ENCODE measurements at places on chromosomes 2 and 18. TPM values are rescaled to one million over a fixed set of nuclear protein-coding genes. Genes with fewer than 3 reads are reported as not detected.

RTP5 gene
- 0.18 TPM for total RNA-seq

NDUFV2 gene
- 331 TPM for total RNA-seq

DNA sequence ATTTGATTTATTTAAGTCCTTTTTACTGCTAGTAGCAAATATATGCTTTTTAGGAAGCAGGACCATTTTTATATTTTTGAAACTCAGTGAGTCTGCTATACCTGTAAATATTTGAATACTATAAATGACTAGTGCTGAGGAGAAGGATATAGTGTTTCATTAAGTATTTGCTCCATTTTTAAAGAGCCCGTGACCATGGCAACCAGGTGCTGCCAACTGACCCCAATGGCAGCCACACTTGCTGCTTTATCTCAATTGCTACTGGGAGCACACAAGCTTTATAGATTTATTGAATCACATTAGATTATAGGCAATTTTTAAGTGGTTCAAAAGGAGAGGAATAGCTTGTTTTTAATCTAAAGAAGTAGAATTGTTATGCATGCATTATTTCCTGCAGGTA lies 142.0 kb downstream of the SCG2 start:
- DNase-seq, result no peak
- no peaks in the 10 kb centered on the region for H3K4me1 ChIP-seq
- no peaks in the 10 kb centered on the region for H3K27me3 ChIP-seq

DNA sequence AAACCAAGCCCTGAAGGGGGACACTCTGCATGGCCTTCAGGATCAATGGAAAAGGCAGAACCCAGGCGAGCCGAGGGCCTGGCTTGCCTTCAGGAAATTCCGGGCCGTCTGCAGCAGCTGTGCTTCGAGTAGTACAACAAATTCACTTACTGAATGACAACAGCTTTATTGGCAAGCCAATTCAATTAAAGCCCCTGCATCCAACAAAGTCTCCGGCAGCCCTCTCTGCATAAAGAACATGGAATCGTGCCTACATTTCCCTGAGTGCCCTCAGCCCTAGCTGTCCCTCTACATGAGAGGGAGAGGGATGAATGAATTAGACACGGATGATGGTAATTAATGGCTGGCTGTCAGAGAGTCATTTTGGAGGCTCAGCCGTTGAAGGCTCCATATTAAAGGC lies 189.0 kb downstream of the BCL11A start:
- no peak for DNase-seq
- H3K36me3 ChIP-seq, result no peaks in the 10 kb centered on the region
- no peak overlapping the region for H3K4me3 ChIP-seq
- no peaks in the 10 kb centered on the region for H3K4me1 ChIP-seq
- H3K27ac ChIP-seq, result no peak overlapping the region

DNA sequence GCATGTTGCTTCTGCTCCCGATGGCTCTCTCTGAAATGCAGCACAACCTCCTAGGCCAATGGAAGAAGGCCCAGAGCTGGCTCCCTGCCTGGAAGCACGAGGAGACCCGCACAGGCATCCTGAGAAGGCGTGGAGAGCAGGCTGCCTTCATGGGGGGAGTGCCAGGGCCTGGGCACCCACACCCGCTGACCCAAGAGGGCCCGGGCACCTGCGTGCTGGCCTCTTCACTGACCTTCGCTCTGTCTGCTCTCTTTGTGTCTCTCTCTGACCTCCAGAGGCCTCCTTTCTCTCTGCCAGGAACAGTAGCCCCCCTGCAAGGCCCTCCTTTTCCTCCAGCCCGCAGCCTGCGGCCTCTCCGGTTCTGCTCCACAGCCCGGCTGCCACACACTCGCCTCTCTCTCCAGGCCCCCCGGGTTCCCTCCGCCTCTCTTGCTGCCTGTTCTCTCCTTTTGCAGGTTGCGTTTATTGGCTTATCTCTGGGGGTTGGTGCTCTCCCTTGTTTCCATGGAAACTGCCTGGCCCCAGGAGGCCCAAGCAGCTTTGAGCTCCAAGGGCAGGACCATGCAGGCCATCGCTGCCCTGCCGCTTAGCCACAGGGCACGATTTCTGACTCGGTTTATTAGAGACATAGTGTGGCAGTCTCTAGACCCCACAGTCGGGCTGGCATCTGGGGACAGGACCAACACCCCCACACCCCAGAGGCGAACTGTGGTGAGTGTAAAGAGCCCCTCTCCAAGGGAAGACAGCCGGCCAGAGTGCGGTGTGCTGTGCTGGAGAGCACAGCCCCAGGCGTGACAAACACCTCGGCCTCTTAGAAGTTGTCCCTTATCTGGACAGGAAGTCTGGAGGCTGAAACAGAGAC lies 1.7 kb downstream of the MZT2B start:
- H3K27ac ChIP-seq, result no peak overlapping the region
- DNase-seq, result no peak
- H3K4me3 ChIP-seq, result no peak overlapping the region
- no peaks in the 10 kb centered on the region for H3K27me3 ChIP-seq
- no peaks in the 10 kb centered on the region for H3K36me3 ChIP-seq
- peaks cover 23% of the 10 kb centered on the region for H3K4me1 ChIP-seq

DNA sequence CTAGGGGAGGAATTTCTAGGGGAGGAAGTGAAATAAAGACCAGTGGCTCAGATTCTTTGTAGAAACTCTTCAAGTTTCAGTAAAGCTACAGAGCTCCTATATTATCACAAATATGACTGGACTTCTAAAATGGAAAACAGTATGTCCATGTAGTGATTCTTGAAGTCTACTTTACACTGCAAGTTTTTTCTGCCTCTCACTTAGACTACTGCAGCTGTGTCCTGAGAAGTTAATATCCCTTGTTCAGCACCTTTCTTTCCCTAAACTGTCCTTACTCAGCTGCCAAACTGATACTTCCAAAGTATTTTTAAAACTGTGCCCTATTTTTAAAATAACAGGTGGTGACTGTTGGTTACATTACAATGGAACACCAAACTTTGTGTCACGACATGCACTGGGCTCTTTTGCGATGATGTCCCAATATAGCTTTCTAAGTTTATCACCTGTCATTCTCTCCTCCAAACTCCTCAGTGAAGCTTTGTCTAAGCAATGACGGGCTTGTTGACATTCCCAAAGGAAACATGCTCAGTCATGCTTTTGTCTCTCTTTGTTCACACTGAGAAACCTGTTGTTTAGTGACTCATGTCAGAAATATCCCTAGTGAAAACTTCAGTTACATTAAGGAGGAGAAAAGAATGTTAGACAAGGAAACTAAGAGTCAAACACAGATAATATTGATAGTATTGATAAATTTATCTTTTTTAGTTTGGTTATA lies 341.1 kb downstream of the ARL6IP6 start:
- no peaks in the 10 kb centered on the region for H3K27me3 ChIP-seq
- H3K4me3 ChIP-seq, result no peak overlapping the region
- no peak for DNase-seq
- H3K4me1 ChIP-seq, result no peaks in the 10 kb centered on the region

DNA sequence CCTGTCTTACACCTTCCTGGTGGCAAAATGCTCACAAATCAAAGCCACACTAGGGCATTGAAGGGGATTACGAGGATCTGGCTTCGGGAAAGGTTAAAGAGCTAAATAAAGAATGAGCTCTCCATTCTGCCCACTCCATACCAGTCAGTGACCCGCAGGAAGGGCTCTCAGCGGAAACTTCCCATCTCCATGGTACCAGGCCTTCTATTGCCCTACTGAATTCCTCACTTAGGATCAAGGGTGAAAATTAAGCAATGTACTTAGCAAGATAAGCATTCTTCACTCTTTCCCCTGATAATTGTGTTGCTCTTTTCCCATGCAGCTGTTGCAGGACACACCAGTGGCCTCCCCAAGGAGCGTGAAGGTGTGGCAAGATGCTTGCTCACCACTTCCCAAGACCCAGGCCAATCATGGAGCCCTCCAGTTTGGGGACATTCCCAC lies 75.6 kb upstream of the TTC39C start:
- H3K4me1 ChIP-seq, result peaks cover 59% of the 10 kb centered on the region
- no peak overlapping the region for H3K27ac ChIP-seq
- H3K4me3 ChIP-seq, result no peak overlapping the region
- no peaks in the 10 kb centered on the region for H3K27me3 ChIP-seq

GRCh38 chr2:68115965-68116364 lies 41.7 kb upstream of the PNO1 start:
- H3K36me3 ChIP-seq, result no peaks in the 10 kb centered on the region
- no peak for DNase-seq
- H3K4me3 ChIP-seq, result no peak overlapping the region
- H3K4me1 ChIP-seq, result no peaks in the 10 kb centered on the region

DNA sequence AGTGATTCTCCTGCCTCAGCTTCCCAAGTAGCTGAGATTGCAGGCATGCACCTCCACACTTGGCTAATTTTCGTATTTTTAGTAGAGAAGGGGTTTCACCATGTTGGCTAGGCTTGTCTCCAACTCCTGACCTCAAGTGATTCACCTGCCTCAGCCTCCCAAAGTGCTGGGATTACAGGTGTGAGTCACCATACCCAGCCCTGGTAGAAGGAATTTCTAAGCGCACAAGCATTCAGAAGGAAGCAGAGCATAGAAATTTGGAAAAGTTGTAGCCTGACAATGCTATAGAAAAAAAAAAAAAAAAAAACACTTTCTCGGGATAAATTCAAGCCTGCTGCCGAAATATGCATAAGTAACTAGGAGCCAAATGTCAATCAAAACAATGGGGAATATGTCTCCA lies 249.4 kb downstream of the GRB14 start:
- DNase-seq, result no peak
- no peaks in the 10 kb centered on the region for H3K27me3 ChIP-seq
- no peaks in the 10 kb centered on the region for H3K4me1 ChIP-seq
- no peaks in the 10 kb centered on the region for H3K36me3 ChIP-seq
- no peak overlapping the region for H3K4me3 ChIP-seq

DNA sequence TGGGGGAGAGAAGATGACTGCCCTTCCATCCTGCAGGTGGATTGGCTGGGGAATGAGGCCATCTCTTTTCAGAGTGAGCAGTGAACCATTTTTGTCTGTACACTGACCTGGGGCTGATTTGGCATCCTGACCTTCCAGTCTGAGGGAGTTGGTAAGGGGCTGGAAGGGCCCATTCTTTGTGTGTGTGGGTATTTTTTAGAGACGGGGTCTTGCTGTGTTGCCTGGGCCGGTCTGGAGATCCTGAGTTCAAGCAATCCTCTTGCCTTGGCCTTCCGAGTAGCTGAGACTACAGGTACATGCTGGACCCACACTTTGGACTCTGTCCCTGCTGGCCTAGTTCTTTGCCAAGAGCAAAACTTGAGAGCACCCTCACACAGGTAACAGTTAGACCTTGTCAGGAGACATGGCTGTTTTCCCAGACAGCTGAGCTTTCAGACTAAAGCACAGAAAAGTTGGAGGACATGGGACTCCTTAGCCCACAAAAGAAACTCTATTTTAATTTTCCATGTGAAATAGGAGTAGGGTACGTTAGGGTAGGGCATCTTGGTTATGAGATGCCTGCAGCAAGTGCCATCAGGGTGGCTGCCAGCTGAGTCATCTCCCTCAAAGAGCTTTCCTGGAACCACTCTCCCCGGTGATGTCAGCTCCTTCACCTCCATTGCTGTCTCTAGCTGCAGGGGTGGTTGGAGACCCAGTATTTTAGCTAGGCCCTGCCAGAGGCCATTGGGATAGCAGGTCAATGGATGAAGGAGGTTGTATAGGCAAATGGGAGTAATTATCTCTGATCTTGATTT lies 60.7 kb downstream of the DGKD start:
- peaks cover 95% of the 10 kb centered on the region for H3K4me1 ChIP-seq
- no peak overlapping the region for H3K4me3 ChIP-seq
- no peaks in the 10 kb centered on the region for H3K27me3 ChIP-seq
- H3K27ac ChIP-seq, result no peak overlapping the region
- DNase-seq, result no peak

DNA sequence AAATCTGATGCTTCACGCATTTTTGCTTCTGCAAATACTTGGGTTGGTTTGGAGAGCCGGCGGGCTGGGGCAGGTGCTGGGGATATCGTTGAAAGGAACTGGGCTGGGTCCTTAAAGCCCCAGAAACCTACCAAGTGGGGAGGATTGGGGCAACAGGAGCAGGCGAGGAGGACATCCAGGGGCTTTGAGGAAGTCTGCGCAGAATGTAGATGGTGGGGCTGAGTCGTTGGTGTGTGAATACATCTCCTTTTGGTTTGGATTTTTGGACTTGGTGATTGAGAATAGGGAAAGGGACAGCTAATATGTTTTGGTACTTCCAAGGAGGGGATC lies 1.1 kb downstream of the DCC start:
- no peak overlapping the region for H3K4me3 ChIP-seq
- no peaks in the 10 kb centered on the region for H3K36me3 ChIP-seq
- DNase-seq, result no peak
- no peak overlapping the region for H3K27ac ChIP-seq
- no peaks in the 10 kb centered on the region for H3K4me1 ChIP-seq

DNA sequence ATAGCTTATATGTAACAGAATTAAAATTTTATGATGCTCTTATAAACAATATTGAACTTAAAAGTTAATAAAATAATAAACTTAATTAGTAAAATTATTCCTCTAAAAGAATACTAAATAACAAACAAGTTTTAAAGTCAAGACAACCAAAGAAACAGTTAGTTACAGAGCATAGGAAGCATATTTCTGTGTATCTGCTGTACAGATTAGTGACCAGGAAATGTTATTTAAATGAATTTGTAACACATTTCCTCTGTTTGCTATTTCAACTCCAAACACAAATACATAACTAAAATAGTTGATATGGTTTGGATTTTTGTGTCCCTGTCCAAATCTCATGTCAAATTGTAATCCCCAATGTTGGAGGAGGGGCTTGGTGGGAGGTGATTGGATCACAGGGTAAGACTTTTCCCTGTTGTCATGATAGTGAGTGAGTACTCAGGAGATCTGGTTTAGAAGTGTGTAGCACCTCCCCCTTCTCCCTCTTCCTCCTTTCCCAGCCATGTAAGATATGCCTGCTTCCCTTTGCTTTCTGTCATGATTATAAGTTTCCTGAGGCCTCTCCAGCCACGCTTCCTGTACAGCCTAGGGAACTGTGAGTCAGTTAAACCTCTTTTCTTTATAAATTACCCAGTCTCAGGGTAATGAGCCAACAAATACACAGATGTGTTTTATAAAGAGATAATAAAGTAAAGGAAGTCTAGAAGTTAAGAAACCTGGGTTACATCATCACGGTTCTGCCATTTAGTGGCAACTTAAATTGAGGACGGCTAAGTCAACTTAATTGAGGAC lies 51.8 kb downstream of the ROCK2 start:
- no peak overlapping the region for H3K4me3 ChIP-seq
- no peaks in the 10 kb centered on the region for H3K36me3 ChIP-seq
- no peak overlapping the region for H3K27ac ChIP-seq
- peaks cover 6% of the 10 kb centered on the region for H3K4me1 ChIP-seq
- no peaks in the 10 kb centered on the region for H3K27me3 ChIP-seq

- H3K4me3 ChIP-seq, result no peak overlapping the region
- no peaks in the 10 kb centered on the region for H3K27me3 ChIP-seq
- H3K4me1 ChIP-seq, result no peaks in the 10 kb centered on the region
- no peak overlapping the region for H3K27ac ChIP-seq
These were observed 6.3 kb downstream of the UGT1A1 start for GRCh38 chr2:233766416-233766815.

GRCh38 chr2:36615222-36615621 lies 17.3 kb upstream of the FEZ2 start:
- H3K36me3 ChIP-seq, result no peaks in the 10 kb centered on the region
- H3K4me3 ChIP-seq, result no peak overlapping the region
- no peak for DNase-seq
- no peaks in the 10 kb centered on the region for H3K4me1 ChIP-seq
- no peaks in the 10 kb centered on the region for H3K27me3 ChIP-seq
